ENCODE measurements at places on chromosomes 7 and 10. TPM values are rescaled to one million over a fixed set of nuclear protein-coding genes. Genes with fewer than 3 reads are reported as not detected.

TEX36 gene
- not detected for total RNA-seq

STOX1 gene
- 2.7 TPM for total RNA-seq

RBM20 gene
- total RNA-seq = 8.3 TPM

MYL10 gene
- 14.8 TPM for total RNA-seq

ANKMY2 gene
- 31.9 TPM for total RNA-seq

ZNF365 gene
- 0.13 TPM for total RNA-seq
